ENCODE measurements at places on chromosomes 1 and 21.

GRCh38 chr1:224767031-224767430 lies 150.9 kb downstream of the CNIH3 start:
- H3K27me3 ChIP-seq = no peaks in the 10 kb centered on the region
- no peak overlapping the region for H3K27ac ChIP-seq
- no peaks in the 10 kb centered on the region for H3K4me1 ChIP-seq
- no peaks in the 10 kb centered on the region for H3K36me3 ChIP-seq
- DNase-seq = no peak

DNA sequence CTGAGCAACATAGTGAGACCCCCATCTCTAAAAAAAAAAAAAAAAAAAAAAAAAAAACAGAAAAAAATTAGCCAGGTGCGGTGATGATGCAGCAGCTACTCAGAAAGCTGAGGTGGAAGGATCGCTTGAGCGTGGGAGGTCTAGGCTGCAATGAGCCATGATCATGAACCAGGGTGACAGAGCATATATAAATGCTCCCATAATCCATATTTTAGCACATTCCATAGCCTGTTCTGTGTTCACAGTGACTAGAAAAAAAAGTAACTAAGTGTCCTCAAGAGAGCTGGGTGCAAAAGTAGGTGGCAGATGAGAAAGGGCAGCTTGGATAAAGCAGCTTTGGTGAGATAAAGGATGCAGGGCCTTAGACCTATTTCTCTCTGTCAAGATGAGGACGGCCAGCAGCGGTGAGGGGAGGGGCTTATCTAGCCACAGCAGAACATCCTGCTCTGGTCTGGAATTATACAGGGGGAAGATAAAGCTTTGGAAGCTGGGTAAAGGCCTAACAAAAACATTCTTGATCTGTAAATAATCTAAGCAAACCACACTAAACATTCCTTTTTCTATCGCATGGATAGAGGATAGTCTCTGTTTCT lies 205.3 kb downstream of the DAB1 start:
- H3K4me3 ChIP-seq = no peak overlapping the region
- DNase-seq = peak; percentile 25
- peaks cover 22% of the 10 kb centered on the region for H3K4me1 ChIP-seq
- H3K36me3 ChIP-seq = no peaks in the 10 kb centered on the region
- no peaks in the 10 kb centered on the region for H3K27me3 ChIP-seq
- H3K27ac ChIP-seq = peak overlapping the region; percentile 48

- peaks cover 33% of the 10 kb centered on the region for H3K27me3 ChIP-seq
- H3K36me3 ChIP-seq = no peaks in the 10 kb centered on the region
- DNase-seq = no peak
- H3K4me3 ChIP-seq = no peak overlapping the region
Measured at GRCh38 chr1:93774707-93775106, 93.1 kb upstream of the BCAR3 start.

DNA sequence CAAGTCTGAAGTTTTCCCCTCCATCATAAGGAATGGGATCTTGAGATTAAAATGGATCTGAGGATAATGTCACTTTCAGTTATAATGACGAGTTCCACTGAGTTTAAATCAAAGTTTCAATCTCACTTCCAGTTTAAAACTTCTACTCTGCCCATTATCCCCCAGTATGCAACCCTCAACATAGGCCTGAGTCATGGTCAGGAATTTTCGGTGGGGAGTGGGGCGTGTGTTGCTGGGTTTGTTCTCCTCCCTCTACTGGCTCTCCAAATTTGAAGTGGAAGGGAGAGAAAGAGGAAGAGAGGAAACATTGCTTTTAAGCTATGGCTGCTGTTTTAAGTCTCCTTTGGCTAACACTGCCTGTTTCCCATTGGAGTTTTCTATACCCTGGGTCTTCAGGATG lies 152.9 kb downstream of the TM2D1 start:
- no peak overlapping the region for H3K27ac ChIP-seq
- H3K4me3 ChIP-seq = no peak overlapping the region
- H3K27me3 ChIP-seq = no peaks in the 10 kb centered on the region
- H3K4me1 ChIP-seq = no peaks in the 10 kb centered on the region
- DNase-seq = no peak

- no peak overlapping the region for H3K27ac ChIP-seq
- no peaks in the 10 kb centered on the region for H3K27me3 ChIP-seq
- H3K4me1 ChIP-seq = peaks cover 7% of the 10 kb centered on the region
- H3K4me3 ChIP-seq = no peak overlapping the region
- no peak for DNase-seq
Measured at GRCh38 chr1:185528084-185528676, 206.0 kb upstream of the HMCN1 start.

All from cardiac muscle cell (in vitro differentiated cells and primary cell).